RKO (cell line): ENCODE measurements at places on chromosomes 3 and 15.

DNA sequence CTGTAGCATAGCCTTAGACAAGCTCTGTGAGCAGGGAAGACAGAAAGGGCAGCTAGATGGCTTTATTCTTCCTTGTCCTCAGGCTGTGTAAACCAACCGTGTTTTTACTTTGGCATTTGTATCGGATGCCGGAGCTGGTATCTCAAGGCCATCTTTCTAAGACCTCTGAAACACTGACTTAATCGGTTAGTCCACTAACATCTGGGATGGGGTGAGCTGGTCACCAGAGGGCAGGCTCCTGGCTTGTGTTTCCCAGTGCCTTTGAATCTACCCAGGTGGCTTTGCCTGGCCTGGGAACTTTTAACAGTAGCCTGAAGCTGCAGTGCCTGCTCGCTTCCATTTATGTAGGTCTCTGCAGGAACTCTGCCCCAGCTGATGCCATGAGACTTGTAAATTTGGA lies 252.7 kb downstream of the NR1D2 start:
- no peak for DNase-seq

DNA sequence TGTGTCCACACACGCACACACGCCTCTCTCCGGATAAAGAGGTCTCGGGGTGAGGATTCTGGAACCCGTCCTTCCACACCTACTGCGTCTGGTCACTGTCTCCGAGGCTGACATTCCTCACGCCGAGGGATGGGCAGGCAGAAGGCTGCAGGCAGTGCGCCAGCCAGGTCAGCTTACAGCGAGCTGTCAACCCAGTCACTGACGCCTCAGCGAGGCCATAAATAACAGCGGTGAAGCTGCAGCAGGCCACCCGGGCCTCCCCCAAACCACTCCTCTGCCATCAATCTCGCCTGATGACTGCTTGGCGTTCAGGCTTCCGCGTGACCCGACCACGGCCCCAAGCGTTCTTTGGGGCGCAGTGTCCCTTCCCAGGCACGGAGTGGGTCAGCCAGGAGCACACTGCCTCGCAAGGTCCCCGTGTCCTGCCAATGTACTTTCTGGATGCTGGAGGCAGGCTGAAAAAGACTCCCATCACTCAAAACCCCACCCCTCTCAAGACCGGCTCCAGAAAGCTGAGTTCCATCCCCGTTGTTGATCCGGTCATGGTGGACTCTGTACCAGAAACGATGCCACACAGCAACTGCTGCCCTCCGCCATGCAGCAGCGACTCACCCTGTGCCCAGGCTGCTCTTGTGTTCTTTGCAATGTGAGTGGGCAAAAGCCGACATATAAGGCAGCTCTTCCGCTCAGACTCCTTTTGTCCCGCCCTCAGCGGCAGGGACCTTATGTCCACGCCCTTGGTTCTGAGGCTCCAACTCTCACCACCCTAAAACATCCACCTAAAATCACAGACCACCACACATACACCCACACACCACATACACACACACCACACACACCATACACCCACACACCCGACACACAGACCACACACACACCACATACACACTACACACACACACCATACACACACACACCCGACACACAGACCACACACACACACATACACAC lies 27.1 kb downstream of the CPN2 start:
- peak; percentile 78 for DNase-seq

DNA sequence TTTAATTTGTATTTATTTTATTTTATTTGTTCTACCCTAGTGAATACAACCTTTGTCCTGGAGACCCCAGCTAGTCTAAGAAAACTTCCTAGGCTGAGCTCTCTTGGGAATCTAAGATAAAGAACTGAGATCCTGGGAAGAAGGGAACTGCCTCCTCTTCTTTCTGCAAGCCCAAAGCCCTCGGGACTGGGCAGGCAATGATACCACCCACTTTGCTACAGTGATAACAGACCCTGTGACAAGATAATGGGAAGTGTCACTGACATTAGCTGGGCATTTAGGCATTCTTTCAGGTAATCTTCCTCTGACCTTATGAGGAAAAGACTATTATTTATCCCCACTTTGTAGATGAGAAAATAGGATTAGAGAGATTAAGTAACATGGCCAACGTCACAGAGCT lies 15.1 kb downstream of the TYRO3 start:
- no peak for DNase-seq

DNA sequence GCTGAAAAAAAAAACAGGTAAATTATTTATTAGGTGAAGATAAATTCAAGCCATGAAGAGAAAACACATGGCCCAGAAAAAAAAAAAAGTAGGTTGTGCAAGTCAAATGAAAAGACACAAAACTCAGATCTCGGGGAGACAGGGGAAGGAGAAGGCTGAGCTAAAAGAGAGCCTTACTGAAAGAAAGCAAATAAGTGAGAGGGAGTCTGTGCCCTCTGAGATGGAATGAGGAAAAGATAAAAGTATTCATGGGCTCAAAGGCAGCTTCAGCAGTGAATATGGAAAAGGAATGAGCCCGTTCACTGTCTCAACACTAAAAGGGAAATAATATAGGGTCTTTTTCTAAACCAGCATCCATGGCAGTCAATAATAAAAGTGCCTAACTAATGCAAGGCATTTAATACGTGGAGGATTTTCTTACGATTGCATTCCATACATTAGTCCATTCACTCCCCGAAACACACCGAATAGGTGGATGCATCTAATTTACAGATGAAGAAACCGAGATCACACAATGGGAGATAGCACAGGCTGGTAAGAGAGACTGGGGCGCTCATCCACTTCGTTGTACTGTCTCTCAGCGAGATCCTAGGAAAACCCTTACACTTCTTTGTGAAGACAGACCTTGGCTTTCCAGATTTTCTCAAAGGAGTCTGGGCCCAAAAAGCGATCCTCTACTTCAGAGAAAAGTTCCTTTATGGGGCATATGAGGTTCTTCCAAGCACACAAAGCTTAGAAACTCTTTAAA lies 1.1 kb downstream of the TFDP2 start:
- peak; percentile 46 for DNase-seq
